ENCODE measurements at places on chromosomes 7 and 10. TPM values are rescaled to one million over a fixed set of nuclear protein-coding genes. Genes with fewer than 3 reads are reported as not detected.

DNA sequence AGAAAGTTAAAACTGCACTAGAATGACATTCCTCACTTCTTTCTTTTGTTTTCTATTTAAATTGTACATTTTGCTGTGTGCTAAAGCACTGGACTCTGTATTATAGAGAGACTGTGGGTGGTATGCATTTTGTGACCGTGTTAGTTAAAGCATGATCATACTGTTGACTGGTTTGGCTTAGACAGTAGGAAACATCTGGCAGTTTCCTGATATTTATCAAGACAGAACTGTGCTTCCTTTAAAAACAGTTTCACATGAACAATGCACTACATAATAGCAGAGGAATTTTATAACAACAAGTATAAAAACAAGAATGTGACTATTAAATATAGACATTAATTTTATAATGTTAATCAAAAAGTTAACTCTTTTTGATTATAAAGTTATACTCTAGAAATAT lies 23.1 kb downstream of the GNG11 start:
- no peaks in the 10 kb centered on the region for H3K4me1 ChIP-seq
- no peak overlapping the region for H3K4me3 ChIP-seq
- no peak for DNase-seq

AASS gene
- total RNA-seq: 0.47 TPM

MMD2 gene
- total RNA-seq: not detected

CPA2 gene
- total RNA-seq: 0.14 TPM

Measured in activated CD4-positive, alpha-beta T cell treated with anti-CD3 and anti-CD28 coated beads, Interleukin-2, amount 10 ng/mL, durations not matched to agents 24 days and 14 days (primary cell).